ENCODE measurements at places on chromosomes 16 and 17.

DNA sequence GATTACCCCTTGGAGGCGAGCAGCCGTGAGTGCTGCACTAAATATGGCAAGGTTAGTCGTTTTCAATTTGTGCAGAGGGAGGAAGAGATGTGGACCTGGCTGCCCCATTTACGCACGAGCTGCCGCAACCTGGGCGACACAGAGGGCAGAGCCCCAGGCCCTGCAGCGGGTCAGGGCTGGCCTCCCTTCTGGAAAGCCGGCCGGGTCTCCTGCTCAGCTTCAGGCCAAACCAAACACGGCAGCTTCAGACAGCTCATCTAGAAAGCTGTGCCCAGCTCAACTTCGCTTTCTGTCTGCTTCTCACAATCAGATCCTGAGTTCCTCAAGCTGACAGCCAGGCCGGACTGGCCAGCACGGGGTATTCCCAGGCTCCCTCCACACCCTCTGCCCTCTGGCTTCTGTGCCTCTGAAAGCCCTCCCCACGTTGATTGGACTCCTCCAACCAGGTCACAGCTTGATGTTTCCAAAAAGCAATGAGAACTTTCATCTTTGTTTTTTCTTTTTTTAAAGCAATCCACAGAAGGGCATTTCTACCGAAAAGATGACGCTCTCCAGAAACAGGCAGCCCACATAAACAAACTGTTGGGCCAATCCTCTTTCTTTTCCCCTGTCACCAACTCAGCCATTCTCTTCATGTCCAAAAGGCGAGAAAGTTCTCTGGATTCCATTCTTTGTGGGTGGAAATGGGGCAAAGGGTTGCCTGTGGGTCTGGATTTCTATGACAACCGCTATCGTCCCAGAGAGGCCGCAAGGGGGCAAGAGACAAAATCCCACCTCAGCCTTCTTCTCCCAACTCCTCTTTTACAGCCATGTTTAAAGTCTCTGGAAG lies 189.0 kb downstream of the ZFHX3 start:
- DNase-seq: peak; percentile 77

- no peak for DNase-seq
Observed at GRCh38 chr17:76440751-76441362, 12.1 kb downstream of the UBE2O start.

GRCh38 chr17:63741143-63741407 lies 524 bp downstream of the STRADA start:
- DNase-seq: no peak

- DNase-seq: peak; percentile 40
Observed at GRCh38 chr17:31604936-31605335, 213.5 kb downstream of the RAB11FIP4 start.

DNA sequence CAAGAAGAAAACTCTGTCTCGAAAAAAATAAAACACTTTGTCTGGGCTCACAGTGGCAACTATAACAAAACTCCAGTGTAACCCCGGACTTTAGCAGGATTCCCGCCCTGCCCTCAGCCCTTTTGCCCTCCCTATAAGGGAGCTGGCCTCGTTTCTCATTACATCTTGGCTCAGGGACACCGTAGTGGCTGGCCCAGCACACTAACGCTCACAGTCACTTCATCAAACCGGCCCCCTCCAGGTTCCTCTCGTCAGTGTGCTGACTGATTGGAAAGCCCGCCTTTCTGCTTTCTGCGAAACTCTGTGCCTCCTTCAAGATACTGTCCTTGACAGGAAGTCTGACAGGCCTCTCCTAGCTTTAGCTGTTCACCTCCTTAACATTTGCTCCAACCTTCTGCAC lies 11.2 kb upstream of the MYO1C start:
- no peak for DNase-seq

- no peak for DNase-seq
Observed at GRCh38 chr17:47997586-47997985, 26.7 kb downstream of the CDK5RAP3 start.

DNA sequence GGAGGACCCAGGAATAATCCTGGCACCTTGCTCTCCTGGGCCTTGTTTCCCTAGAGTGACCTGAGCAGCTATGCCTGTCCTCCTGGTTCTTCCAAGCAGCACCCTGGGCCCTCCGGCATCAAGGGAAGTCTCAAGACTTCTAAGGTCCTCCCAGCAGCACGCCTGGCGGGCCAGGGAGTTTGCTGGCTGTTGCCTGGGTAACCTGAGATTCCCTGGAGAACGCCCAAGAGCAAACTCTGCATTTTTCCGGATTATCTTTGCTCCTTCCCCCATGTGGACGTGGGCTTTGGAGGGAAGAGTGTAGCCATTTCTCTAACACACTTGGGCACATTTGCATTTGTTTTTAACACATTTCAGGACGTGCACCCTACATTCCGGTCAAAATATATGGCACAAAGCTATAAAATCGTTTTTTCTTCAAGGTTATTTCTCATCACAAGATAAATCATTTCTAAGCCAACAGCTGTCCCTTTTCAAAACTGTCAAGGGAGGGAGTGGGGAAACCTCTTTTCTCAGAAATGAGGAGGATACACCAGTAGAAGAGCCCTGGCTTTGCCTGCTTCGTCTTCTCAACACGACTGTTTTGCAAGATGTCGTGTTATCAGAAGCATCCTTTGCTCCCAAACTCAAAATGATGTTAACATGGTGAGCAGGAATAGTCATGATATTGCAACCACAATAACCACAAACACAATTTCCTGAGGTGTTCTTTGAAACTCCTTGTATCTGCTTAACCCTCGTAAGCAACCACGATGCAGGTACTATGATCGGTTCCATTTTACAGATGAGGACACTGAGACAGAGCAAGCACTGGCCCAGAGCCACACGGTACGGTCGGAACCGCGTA lies 116.5 kb downstream of the ADCY9 start:
- peak; percentile 78 for DNase-seq

DNA sequence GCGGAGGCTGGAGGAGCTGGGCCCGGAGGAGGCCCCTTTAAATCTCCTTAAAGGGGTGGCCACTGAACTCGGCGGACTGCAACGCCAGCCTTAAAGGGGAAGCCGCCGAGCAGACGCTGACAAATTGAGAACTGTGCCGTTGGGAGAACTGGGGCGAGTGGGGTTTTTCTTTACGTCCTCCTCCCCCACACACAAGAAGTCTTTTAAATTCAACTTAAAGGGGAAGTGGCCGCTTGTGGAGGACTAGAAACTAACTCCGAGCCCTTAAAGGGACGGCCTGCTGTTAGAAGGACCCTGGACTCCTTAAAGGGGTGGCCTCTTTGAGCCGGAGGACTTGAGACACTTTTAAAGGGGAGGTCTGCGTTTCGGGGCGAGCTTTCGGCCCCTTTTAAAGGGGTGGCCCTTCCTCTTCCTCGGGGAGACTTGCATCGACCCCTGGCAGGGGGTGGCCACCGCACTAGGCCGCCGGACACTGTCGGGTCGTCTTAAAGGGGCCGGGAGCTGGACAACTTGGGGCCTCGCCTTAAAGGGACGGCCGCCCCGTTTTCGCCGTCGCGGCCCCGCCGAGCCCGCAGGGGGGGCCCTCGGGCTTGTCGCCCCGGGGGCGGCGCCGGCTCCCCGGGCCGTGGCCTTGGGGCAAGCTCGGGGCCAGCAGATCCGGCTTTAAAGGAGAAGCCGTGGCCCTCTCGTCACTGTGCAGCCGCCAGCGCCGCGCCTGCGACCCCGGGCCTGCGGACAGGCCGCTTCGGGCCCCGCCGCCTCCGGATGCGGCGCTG lies 688 bp downstream of the FBRS start:
- peak; percentile 98 for DNase-seq

DNA sequence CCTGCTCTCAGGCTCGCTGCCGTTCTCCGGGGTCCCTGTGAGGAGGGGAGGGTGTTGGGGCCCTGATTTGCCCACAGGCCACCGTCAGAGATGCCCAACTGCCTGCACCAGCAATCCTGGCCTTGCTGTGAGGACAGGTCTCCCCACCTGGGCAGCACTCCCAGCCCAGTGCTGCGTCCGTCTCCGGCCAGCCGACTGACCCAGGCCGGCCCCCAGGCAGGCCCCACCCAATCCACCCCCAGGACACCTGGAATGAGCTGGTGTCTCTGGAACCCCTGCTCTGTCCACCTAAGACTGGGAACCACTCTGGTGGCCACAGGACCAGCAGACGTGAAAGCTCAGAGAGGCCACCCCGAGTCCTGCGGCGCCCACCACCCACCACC lies 20.1 kb downstream of the PKD1 start:
- DNase-seq: no peak

DNA sequence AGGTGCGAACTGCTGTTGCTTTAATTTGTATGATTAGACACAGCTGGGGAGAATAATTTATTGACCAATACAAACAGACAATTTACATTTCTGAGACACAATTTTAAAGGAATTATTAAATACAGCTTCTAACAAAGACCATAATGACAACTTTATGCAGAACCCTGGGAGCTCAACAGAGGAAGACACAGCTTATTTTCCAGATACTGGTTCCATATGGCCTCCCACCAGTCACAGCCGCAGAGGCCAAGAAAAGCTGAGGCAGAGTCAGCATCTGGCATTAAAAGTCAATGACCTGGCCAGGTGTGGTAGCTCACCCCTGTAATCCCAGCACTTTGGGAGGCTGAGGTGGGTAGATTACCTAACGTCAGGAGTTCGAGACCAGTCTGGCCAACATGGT lies 66.1 kb upstream of the BCAR1 start:
- DNase-seq: no peak

DNA sequence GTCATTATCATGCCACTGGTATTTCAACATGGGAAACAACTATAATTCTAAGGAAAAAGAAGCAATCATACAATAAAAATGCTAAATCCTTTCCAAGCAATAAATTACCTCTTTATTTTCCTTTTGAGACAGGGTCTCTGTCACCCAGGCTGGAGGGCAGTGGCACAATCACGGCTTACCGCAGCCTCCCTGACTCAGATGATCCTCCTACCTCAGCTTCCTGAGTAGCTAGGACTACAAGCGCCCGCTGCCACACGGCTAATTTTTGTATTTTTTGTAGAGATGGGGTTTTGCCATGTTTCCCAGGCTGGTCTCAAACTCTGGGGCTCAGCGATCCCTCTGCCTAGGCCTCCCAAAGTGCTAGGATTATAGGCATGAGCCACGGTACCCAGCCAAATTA lies 24.1 kb downstream of the CNOT1 start:
- DNase-seq: no peak

DNA sequence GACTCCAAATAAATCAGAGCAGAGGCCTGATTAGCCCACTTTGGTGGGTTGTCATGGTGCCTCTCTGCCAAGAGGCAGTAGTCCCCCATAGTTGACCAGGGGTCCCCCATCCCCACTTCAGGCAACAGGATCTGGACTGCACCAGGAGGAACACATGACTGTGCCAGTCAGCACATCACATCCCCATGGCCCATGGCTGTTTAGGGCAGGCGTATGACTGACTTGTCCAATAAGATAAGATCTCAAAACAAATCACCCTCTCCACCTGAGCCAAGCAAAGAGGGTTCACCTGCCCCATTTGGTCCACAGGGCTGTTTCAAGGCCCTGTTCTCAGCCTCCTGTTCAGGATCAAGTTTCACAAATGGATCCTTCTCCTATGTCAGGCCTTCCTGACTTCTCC lies 93.3 kb downstream of the C16orf78 start:
- peak; percentile 44 for DNase-seq

DNA sequence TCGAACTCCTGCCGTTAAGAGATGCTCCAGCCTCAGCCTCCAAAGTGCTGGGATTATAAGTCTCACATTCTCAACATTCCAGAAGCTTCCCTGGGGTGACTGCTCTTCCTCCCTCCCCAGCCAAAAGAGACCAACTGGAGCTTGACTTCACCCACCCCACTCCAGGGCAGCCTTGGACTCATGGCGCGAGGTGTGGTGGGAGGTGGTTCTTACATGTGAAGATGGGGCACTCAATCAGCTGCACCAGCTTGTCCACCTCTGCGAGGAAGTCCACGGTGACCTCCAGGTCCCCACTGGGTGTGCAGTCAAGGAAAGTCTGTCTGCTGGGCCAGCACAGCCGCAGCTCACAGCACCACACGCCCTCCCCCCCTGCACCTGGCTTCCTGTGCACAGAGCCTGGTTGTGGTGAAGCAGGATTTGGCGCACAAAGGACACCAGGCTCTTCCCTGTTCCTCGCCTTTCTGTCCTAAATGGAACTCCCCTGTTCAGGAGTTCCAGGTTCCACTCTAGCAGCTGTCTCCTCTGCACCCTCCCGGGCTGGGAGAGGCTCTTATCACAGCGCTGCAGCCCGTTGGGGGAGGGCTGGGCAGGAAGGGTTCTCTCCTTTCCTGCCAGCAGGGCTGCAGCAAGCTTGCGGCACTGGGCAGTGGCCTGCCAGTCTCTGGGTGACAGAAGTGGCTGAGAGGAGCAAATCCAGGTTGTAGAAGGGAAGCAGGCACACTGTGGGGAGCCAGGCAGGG lies 9.6 kb upstream of the MTSS2 start:
- peak; percentile 76 for DNase-seq

GRCh38 chr17:77737442-77738265 lies 220.8 kb upstream of the TNRC6C start:
- peak; percentile 39 for DNase-seq

DNA sequence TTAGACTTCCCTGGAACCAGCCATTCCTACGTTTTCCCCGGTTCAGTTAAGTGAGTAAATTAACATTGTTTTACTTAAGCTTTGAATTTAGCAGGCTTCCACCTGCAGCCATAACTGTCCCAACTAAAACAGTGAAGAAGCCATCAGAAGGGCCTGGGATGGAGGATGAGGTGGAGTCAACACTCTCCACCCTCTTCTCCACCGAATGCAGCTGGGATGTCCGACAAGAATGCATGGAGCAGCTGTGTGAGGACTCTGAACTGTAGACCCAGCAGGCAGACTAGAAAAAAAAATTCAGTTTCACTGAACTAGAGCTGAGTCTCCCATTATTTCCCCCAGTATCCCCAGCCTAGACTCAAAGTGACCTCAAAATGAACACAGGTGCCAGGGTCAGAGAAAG lies 114.8 kb downstream of the C16orf95 start:
- no peak for DNase-seq

- DNase-seq: peak; percentile 90
Observed at GRCh38 chr17:74770498-74771318, 5.4 kb downstream of the NAT9 start.

DNA sequence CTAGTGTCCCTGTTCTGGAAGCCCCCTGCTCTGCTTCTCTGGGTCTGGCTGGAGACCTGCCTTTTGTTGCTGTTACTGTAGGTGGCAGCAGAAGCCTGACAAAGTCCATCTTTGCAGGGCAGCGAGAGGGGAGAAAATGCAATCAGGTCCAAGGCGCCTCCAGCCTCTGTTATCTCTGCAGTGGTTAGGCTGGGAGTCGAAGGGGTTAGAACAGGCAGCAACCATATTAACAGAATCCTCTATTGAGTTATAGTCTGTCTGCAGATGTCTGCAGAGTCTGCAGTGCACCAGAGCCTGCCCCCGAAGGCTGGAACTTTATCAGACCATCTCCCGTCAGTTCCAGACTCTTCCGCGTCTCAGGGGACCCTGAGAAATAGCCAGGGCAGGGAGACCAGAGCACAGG lies 404.9 kb upstream of the EEF2KMT start:
- peak; percentile 79 for DNase-seq

- DNase-seq: no peak
Observed at GRCh38 chr17:70414300-70414699, 245.0 kb downstream of the KCNJ2 start.

Data from islet precursor cell (in vitro differentiated cells).